ENCODE measurements at places on chromosomes 4 and X.
A peak's percentile ranks its signal among the peaks of the same experiment; 100 is the strongest.

GRCh38 chr4:54840992-54841768, 183.4 kb downstream of the KIT start:
- DNase-seq, result peak; percentile 59

- peak; percentile 7 for DNase-seq
Measured at GRCh38 chr4:29423836-29424721, 1296.1 kb upstream of the PCDH7 start.

GRCh38 chr4:153448003-153448731, 18.0 kb upstream of the TMEM131L start:
- DNase-seq, result no peak

- DNase-seq, result no peak
Measured at GRCh38 chr4:109648266-109648996, 54.8 kb downstream of the CASP6 start.

DNA sequence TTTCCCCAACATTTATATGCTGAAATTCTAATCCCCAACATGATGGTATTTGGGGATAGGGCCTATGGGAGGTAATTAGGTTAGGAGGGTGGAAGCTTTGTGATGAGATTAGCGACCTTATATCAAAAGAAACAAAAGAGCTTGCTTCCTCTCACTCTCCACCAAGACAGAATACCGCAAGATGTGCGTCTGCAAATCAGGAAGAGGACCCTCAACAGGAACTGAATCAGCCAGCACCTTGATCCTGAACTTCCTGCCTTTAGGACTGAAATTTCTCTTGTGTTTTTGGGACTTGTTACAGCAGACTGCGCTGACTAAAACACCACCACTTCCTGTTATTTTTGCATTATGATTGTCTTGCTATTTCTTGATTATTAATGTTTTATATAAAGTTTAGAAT, 1889.4 kb downstream of the C4orf33 start:
- DNase-seq, result no peak

DNA sequence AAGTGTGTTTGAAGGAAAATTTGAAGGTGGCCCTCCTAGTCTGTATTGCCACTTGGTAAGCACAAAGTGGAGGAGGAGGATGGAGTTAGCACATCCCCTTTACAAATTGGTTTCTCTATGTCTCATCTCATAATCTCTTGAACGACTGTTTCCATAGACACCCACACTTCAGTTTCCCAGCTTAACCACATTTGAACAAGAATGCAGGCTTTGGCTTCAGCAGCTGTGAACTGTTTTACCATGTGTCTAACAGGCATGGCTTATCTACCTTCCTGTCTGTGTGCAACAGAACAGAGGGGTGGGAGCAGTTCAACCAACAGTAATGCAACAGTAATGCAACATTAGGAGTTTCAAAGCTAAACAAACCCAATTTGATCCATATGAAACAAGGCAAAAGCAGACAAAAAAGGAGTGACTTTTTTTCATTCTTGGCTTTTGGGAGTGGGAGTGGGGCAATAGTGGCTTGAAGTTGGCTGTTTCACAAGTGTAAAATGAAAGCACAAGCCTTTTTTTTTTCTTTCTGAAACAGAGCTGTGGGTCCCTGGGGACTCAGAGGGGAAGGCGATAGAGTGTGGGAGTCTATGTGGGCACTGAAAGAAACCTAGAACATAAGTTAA, 108.0 kb downstream of the ITM2A start:
- no peak for DNase-seq

- no peak for DNase-seq
Measured at GRCh38 chrX:54926978-54927377, 6.4 kb downstream of the TRO start.

All from putamen (tissue), 1 donor.